Activated CD8-positive, alpha-beta memory T cell treated with anti-CD3 and anti-CD28 coated beads for 48 hours (primary cell): ENCODE measurements at places on chromosomes 1 and 21.

DNA sequence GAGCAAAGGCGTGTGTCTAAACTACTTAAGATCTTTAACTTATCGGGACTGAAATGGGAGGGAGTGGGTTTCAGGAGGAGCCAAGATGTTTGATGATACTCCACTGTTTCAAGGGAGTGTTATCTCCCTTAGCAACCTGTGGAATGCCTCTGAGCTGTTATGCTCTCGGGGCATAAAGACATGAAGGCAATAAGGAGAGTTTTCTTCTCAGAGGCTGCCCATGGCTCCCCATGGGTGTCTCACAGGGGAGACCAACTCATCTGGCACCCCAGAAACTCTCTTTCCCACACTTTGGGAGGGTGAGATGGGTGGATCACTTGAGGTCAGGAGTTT, 130.0 kb downstream of the LIPI start:
- DNase-seq: no peak

DNA sequence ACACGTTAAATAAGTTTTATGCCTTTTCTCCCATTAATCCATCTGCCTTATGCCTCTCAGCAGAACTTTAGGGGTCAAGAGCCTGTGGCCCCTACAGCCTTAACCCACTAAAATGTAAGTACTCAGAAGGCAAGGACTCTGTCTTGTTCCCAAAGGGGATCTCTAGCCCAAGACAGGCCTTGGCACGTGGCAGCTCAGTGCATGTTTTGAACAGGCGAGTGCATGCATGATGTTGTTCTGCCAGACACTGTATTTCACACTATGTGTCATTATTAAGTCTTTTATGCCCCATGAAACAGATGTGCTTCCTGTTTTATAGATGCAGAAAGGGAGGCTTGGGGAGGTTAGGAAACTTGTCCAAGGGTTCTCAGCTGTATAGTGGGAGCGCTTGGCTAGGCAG, 102.8 kb downstream of the ETS2 start:
- no peak for DNase-seq

- no peak for DNase-seq
Measured at GRCh38 chr1:111837393-111837792, 81.7 kb downstream of the DDX20 start.

DNA sequence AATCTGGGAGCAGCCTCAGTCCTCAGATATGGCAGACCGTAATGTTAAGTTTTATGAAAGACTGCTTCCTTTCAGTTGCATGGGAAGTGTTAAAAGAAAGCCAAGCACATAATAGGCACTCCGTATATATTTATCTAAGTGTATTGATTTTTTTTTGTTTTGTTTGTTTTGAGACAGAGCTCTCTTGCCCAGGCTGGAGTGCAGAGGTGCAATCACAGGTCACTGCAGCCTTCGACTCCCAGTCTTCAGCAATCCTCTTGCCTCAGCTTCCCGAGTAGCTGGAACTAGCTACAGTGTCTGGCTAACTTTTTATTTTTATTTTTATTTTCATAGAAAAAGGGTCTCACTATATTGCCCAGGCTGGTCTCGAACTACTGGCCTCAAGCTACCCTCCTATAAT, 341.8 kb downstream of the USH2A start:
- no peak for DNase-seq

GRCh38 chr1:240284656-240285414, 193.2 kb downstream of the FMN2 start:
- DNase-seq: no peak

GRCh38 chr1:45545019-45545493, 5.6 kb upstream of the AKR1A1 start:
- DNase-seq: no peak

GRCh38 chr1:88022516-88022915, 661.6 kb upstream of the PKN2 start:
- no peak for DNase-seq

GRCh38 chr1:178941849-178942248, 71.0 kb upstream of the ANGPTL1 start:
- no peak for DNase-seq

DNA sequence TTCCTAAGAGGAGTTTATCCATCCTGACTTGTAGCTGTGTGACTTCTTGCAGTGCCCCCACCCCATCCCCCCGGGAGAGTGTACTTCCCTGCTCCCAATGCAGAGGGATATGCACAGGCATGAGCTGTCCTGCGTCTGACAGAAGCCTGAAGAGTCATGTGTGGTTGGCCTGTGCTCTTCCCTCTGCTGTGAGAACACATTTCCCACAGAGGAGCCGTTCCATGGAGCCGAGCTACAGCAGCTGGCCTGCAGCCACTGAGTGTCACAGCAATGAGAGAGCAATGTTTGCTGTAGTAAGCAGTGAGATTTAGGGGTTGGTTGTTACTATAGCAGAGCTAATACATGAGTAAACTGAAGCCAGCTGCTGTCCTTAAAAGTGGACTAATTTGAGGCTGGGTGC, 22.0 kb downstream of the PARS2 start:
- DNase-seq: no peak

DNA sequence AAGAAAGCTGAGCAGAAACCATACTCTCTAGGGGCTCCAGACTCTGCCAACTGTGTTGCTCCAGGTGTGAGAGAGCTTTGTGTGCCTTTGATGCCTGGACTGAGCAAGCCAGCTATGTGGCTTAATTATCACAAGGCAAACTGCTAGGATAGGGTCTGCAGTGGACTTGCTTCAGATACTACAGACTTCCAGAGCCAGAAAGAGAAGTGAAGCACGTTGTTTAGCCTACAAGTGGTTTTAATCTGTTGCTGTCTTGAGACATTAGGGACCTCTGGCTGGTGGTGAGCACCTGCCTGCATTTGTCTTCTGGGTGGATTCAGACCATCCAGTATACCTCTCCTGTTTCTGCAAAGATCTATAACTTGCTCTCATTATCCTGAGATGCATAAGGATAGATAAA, 353.4 kb upstream of the PLXNA2 start:
- no peak for DNase-seq
